Activated CD4-positive, alpha-beta T cell treated with anti-CD3 and anti-CD28 coated beads, Interleukin-2, amount 50 U/mL, for 24 hours (primary cell): ENCODE measurements at places on chromosomes 11 and 22.
A peak's percentile ranks its signal among the peaks of the same experiment; 100 is the strongest.

DNA sequence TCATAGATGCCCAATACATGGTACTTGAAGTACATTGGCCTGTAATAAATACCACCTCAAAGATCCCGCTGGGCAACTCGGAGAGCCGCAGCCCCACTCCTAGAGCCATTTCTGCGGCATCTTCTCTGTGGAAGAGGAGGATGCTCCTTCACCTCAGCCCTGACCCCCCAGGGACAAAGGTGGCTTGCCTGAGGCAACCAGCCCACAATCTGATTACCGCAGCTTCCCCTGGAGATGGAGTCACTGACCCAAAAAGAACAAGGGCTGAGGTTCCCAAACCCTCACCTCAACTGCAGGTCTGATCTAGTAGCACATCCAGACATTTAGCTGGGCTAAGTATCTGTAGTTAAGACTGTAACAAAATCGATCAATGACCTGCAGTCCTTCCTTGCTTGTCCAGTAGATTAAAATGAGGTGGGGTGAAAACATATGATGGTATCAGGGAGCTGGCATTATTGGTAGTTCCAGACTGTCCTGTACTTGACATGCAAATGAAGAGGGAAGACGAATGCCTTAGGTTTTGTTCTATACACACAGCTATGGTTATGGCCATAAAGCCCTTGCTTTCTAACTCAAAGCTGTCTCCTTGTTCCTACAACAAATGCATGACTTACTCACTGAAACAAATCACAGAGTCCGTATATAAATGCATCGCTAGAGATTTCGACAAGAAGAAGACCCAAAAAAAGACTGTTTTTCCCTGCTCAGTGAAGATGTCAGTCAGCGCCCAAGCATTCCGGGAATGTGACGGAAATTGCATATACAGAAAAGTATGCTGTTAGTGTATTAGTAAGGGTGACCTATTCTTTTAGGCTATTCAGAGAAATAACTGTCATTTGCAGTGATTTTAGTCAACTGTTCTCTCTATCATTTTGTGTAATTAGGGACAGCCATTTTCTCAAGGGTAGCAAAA is 33.7 kb downstream of the C11orf71 start:
- DNase-seq = no peak

- peak; percentile 10 for DNase-seq
These were observed 37.4 kb upstream of the ST14 start for GRCh38 chr11:130122141-130122575.

GRCh38 chr11:134792044-134792443 is 380.0 kb upstream of the B3GAT1 start:
- no peak for DNase-seq

DNA sequence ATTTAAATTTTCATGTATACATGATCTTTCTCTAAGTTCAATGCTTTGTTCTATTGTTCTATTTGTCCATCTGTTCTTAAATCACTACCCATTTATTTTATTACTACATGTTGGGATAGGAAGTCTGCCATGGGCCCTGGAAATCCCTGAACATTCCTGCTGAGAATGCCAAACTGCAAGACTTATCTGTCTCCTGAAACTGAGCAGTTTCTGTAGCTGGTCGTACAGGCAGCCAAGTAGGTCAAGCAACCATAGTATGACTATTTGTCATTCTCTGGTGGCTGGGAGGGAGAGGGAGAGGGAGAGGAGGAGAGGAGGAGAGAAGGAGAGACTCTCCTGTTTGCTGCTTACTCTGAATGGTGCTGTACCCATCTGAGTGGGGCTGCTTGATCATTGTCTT is 82.8 kb upstream of the SNX19 start:
- DNase-seq = no peak

DNA sequence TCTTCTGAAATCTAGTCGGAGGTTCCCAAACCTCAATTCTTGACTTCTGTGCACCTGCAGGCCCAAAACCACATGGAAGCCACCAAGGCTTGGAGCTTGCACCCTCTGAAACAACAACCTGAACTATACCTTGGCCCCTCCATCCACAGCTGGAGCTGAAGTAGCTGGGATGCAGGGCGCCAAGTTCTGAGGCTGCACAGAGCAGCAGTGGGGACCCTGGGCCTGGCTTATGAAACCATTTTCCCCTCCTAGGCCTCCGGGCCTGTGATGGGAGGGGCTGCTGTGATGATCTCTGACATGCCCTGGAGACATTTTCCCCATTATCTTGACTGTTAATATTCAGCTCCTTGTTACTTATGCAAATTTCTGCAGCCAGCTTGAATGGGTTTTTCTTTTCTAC is 38.3 kb upstream of the MMP7 start:
- no peak for DNase-seq

DNA sequence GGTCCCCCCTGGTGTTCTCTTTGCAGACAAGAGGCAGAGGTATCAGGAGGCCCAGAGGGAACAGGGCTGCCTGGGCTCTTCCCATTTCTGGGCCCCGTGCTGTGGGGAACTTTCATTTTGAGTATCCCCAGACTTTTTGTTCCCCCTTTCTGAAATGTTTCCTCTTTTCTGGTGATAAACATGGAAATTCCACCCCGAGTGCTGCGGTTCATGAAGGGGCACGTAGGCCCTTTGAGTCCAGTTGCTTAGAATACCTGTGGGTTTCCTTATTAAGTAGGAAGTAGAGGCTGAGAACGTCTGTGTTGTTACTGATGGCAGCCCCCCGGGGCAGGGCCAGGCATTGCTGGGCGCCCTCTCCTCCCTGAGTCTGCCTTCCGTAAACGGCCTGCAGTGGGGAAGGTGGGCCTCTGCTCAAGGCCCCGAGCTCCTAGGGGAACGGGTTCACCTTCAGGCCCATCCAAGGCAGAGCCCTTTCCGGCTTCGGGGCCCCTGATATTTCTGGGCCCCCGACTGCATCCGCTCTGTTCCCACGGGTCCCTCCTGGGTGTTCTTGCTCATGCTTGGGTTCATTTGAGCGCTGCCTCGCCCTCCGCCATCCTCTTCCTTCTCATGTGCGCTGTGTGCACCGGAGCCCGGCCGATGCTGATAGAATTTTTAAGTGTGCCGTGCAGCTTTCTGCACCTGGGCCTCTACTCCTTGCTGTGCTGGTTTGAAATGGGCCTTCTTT is 12.0 kb downstream of the TBC1D22A start:
- DNase-seq = no peak

GRCh38 chr22:21000207-21000986 is 1.5 kb downstream of the THAP7 start:
- DNase-seq = no peak

DNA sequence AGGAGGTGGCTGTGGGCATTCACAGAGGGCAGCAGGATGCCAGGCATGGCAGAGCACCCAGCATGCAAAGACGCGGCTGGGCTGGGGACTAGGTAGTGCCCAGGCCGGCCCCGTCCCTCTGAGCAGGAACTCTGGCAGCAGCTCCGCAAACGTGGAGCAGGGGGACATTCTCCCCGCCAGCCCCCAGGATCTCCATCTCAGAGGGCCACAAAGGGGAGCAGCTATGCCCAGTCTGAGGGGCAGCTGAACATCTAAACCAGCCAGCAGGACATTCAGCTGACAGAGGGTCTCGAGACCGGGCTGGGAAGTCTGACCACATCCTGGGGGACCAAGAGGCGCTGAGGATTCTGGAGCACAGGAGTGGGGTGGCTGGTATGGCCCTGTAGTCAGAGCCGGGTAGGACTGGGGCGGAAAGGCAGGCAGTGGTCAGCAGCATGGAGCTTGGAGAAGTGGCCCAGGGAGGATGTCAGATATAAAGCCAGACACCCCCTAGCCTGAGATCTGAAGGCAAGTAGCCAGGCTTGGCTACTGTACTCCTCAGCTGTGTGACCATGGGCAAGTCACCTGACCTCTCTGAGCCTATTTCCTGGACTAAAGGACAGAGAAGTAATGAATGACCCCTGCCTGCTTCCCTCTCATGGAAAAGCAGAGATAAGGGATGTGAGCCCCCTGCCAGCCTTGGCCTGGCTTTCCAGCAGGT is 10.2 kb downstream of the PMM1 start:
- no peak for DNase-seq

DNA sequence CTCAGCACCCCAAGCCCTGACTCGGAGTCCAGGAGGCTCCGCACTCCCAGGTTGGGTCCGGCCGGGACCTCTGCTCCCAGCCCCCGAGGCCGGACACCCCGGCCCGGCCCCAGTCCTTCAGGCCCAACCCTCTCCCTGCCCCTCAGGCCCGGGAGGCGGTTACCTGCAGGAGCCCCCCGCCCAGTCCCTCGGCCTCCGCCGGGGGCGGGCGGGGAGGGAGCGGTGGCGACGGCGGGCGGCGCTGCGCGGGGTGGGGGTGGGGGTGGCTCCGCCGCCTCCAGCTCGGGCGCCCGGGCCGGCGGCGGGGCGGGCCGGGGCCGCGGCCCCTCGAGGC is 310 bp downstream of the TCF20 start:
- peak; percentile 21 for DNase-seq

DNA sequence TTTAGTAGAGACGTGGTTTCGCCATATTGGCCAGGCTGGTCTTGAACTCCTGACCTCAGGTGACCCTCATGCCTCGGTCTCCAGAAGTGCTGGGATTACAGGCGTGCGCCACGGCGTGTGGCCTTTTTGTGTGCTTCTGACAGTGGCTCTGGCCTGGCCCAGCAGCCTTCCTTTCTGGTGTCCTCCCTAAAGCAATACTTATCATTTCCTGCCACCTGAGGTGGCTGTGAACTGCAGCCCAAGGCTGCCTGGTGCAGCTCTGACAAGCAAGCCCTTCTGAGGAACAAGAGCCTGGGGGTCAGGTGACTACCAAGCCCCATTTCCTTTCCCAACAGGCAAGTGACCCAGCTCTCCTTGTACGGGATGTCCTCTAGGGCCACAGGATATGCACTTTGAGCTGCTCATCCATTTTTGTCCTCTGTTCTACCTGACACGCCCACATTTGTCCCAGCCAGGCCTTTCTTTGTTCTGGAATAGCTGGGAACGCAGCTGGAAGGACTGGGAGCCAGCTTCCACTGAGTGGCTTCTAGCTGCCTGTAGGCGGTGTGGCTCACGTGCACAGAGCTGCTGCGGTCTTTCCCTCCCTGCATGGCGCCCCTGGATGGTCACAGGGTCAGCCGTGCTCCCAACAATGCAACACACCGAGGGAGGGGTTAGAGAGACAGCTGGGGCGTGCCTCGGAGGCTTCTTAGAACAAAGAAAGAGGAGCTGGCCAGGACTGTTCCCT is 12.3 kb upstream of the BID start:
- no peak for DNase-seq

DNA sequence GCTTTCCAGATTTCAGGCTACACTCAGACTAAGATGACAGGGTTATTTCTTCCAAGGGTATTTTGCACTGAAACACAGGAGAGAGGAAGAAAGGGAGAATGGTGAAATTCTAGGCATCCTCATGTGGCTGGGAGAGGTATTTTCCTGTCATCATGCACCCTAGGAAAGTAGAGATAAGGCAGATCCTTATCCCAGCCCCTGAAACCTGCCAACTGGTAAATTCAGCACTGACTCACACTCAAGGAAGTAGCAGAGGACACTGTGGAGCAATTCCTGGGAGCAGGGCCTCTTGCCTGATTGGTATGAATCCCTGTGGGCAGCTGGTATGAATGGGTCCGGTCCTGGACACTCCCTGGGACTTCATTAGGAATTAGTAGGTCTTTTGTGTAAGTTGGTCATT is 37.6 kb upstream of the SLC5A1 start:
- DNase-seq = no peak

DNA sequence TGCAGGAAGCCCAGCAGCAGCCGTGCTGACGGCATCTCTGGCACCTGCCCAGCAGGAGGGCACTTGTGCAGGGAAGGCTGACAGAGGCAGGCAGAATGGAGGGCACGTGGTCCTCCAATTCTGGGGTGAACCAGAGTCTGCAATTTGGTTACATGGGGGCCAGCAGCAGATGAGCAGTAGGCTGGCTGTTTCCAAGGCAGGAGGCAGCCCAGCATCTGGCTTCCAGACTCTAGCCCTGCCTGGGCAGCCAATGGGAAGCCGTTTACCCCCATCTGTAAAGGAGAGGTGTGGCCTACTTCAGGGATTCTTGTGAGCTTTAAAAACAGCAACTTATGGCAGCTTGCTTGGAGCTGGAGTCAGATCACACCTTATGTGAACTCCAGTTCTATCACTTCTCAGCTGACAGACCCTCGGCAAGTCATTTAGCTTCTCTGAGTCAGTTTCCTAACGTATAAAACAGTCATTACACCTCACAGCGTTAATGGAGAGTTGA is 27.9 kb upstream of the RASL10A start:
- no peak for DNase-seq

- DNase-seq = no peak
These were observed 19.2 kb upstream of the PPARA start for GRCh38 chr22:46131151-46131587.

DNA sequence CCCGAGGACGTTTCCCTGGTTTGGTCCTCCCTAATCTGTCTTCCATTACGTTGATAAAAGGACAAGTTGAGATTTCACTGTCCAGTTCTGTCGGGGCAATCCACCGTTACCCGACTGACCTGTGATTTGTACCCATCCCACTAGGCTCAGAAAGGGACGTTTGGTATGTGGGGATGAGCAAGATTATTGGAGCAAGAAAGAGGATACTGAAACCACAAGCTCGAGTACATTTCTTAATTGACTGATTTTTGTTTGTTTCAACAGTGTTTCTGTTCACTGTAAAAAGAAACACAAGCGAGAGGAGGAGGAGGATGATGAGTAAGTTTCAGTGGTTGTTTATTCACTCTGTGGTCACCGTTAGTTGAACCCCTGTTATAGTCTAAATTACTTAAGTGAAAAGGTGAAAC is 969 bp downstream of the CCDC117 start:
- peak; percentile 17 for DNase-seq

DNA sequence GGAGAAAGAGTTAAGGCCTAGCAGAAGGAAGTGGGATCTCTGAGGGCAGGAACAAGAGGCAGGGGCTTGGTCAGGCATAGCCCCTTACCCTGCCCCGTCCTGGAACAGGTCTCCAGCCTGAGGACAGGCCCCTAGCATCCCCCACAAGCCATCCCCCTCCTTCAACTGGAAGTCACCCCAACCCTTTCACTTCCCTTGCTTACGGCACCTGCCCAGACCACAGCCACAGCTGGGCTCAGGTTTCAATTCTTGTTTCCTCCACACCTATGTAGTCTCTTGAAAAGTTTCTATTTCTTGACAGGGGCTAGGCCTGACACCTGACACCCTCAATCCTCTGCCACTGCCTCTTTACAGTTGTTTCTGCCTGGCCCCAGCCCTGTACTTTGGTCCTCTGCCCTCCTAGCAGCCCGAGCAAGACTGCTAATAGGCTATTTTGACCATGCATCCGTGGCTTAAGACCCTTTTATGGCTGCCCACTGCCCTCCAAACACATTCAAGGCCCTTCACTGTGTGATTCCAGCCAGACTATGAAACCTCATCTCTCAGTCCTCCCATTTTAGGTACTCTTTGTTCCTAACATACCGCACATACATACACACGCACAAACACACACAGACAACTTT is 10.9 kb upstream of the FCHSD2 start:
- no peak for DNase-seq

- no peak for DNase-seq
These were observed 33.8 kb upstream of the VWA5A start for GRCh38 chr11:124081483-124081882.
